Astrocyte of the spinal cord (primary cell): ENCODE measurements at places on chromosomes 3 and 15.

GRCh38 chr15:67172172-67172571, 82.3 kb downstream of the AAGAB start:
- no peak for DNase-seq

GRCh38 chr3:58198362-58198761, 12.4 kb downstream of the DNASE1L3 start:
- no peak for DNase-seq

DNA sequence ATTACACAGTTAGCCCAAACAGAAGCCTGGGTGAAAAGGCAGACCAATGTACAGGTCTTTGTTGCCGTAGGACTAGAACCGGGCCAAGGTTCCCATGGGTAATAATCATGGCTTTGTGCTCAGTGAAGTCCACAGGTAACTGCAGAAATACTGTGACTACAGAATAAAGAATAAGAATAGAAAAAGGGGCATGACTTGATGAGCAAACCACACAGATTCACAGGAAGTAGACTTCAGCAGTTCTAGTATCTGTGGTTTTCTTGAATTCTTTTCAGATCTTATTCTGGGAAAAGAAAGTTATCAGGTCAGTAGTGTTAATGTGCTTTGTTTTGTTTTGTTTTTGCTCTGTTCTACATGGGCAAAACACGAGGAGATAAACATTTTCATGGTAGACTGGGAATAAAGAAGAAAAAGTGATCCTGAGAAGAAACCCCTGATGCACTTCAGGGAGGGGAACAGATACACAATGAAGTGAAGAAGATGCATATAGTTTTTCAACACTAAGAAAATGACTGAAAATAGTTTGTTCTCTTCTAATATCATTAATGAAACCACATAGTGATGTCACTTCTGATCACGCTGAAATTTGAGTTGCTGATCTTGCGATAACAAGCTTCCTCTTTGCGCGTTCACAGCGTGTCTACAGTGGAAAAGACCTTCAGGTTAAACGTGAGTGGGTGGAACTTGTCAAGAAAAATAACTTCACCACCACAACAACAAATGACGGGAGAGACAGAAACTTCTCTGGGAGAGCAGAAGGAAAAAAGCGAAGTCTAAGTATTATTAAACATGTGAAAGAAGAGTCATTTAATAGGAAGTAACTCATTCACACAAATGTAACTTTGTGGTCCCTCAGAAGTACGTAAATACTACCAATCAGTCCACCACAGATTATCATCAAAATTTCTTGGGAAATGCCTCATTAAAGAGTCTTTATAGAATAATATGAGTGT, 315.8 kb upstream of the SATB1 start:
- no peak for DNase-seq

DNA sequence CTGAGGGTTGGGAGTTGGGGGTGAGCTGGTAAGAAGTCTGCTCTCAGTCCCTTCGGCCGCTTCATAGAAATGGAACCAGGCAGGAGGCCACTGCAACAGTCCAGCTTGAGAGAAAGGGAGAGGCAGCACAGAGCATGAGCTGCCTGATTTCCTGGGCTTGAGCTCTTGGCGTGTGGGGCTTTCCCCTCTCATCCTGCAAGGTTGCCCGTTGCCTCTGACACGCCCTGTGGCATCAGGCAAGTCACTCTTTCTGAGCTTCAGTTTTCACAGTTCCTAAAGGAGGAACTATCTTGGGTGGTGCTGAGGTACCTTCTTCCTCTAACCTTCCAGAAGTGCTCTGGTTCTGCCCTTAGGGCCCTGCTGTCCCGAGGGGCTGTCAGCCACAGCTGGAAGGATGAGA, 4.9 kb downstream of the MESP2 start:
- DNase-seq = no peak

DNA sequence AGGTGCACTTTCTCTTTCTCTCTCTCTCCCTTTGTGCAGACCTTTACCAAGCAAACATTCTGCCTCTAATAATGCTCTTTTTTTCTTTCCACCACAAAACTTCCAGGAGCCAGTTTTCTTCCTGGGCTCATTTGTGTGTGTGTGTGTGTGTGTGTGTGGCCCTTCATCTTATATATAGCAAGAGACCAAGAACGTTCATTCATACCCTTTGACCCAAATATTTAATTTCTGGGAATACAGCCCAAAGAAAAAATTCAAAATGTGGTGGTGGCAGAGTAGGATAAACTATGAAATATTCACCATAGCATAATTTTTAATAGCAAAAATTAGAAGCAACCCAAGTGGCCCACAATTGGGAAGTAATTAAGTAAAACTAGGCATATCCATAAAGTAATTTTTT, 398.9 kb downstream of the IGSF11 start:
- DNase-seq = no peak

GRCh38 chr3:55893045-55893664, 406.0 kb upstream of the WNT5A start:
- DNase-seq = peak; percentile 47

DNA sequence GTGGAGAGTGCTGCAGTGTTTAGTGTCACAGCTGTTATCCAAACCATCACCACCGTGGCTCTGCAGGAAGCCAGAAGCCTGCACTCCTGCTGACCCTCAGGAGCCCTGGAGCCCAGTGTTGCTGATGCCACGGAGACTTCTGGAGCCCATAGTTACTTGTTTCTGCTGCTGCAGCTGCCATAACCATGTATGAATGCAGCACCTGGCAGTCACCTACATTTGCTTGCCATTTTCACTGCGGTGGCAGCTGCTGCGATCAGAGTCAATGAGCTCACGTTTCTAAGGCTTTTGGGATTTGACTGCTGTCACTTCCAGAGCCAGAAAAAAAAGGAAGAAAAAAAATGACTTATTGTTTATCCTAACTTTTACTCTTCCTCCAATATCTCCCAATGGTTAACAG, 299.2 kb upstream of the THRB start:
- DNase-seq = no peak

- DNase-seq = no peak
Observed at GRCh38 chr3:19226479-19226878, 78.2 kb downstream of the KCNH8 start.

- no peak for DNase-seq
Observed at GRCh38 chr3:187734841-187735240, 10.4 kb downstream of the BCL6 start.

DNA sequence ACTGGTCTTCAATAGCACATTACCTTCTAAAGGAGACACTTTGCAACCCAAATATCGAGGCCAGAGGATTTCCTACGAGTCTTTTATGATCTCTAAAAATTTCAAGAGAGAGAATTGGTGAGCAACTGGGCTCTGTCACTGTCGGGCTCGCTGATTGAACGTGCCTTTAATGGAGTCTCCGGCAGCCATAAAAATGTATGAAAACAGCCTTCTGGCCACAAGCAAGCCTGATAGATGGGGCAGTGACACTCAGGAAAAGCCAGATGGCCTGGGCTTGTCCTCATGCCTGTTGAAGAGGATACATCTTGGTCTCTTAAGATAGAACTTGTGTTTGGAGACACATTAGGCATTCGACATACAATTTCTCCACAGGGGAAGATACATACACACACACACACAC, 419.5 kb upstream of the PROK2 start:
- no peak for DNase-seq

GRCh38 chr3:64414043-64414442, 188.8 kb upstream of the PRICKLE2 start:
- no peak for DNase-seq

GRCh38 chr3:11757929-11758328, 88.8 kb downstream of the TAMM41 start:
- DNase-seq = no peak

GRCh38 chr3:141111364-141112155, 60.4 kb downstream of the SPSB4 start:
- no peak for DNase-seq

DNA sequence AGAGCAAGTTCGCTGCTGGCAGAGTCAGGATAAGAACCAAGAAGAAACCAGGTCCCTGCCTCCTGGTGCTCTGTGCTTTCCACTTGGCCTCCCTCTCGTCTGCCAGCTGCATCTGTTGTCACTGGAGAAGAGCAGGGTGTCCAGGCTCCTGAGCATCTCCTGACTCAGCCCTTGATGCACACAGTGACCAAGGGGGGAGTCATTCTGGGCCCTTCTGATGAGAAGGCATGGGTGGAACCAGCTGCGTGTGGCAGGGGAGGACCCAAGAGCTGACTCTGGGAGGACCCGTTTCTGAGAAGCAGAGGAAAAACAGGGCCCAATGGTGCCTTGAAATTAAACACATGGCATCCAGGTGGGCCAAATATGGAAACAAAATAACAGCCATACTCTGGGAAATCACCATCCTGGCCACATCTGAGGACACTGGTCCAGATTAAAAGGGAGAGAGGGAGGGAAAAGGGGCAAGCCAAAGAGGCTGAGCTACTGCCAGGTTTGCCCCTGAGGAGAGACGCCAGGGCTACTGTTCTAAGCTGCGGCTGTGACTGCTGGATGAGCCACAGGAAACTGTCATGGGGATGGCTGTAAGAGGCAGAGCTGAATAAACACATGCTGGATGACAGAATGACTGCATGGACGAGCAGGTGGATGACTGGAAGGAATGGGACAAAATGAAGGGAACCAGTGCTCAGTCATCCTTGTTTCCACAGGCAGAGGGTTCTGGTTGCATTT, 58.1 kb upstream of the CA12 start:
- peak; percentile 7 for DNase-seq

- no peak for DNase-seq
Observed at GRCh38 chr3:150105886-150106612, 135.4 kb upstream of the PFN2 start.

DNA sequence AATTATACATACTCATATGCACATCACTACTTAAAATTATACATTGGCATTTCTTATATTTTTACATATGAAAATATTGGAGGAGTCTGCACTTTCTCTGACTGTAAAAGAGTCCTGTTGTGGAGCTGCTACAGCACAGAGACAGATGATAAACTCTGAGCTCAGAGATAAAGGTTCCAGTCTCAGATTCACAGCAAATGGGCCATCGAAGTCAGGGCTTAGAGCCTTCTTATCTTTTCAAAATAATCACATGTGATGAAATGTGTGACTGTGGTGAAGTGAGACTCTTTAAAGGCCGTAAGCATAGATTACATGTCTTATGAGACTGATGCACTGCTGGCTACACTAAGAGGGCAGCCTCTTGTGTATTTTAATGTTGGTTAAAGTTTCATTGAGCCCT, 187.5 kb upstream of the SYNPR start:
- no peak for DNase-seq

GRCh38 chr3:43758592-43759225, 68.0 kb downstream of the ABHD5 start:
- DNase-seq = no peak

DNA sequence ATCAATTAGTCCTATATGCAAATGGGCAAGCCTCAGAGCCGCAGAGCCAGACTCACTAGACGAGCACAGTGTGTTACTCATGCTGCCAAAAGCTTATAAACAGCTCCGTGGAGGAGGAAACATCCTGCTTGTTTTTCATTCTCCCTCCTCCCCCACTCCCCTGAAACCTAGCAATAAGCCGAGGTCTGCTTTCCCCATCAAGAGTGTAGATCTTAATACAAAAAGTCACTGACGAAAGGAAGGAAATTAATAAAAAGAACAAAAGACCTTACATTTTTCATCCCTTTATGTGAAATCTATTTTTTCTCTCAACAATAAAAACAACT, 88.5 kb downstream of the XXYLT1 start:
- peak; percentile 63 for DNase-seq

GRCh38 chr15:58703610-58704009, 45.9 kb downstream of the ADAM10 start:
- no peak for DNase-seq

GRCh38 chr15:34701536-34701935, 53.3 kb downstream of the GJD2 start:
- no peak for DNase-seq

GRCh38 chr3:127800508-127800907, 21.8 kb downstream of the MGLL start:
- peak; percentile 84 for DNase-seq

DNA sequence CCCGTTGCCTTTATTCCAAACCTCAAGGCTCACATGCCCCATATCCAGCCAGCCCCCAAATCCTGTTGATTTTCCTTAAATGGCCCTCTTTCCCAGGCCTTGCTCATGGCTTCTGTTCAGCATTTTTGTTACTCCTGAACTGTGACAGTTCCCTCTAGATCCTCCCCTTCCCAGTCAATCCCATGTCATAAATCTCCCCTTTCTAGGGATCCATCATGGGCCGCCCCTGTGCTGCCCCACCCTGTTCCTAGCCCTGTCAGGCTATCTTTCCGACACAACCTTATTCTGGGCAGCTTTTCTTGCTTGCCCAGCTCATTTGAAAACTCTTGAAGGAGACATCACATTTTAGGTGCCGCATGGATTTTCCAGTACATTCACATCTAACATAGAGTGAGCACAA, 84.8 kb downstream of the TLE3 start:
- no peak for DNase-seq

DNA sequence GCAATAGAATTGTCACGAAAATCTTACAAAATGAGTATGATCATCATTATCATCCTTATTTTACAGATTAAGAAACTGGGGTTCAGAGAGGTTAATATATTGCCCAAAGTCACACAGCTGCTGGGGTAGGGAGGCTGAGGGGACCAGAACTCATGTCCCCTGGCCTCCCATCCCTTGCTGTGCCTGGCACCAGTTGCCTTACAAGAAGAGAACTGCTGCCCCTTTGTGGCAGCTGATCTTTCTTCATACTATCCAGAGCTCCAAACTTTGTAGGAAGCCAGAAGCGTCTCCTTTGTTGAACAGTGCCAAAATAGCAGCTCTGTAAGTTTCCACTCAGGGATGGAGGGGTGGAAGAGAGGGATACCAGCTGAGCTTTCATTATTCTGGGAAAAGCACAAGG, 236.8 kb upstream of the TBC1D5 start:
- DNase-seq = no peak

GRCh38 chr15:71221417-71221816, 106.1 kb downstream of the THSD4 start:
- no peak for DNase-seq

DNA sequence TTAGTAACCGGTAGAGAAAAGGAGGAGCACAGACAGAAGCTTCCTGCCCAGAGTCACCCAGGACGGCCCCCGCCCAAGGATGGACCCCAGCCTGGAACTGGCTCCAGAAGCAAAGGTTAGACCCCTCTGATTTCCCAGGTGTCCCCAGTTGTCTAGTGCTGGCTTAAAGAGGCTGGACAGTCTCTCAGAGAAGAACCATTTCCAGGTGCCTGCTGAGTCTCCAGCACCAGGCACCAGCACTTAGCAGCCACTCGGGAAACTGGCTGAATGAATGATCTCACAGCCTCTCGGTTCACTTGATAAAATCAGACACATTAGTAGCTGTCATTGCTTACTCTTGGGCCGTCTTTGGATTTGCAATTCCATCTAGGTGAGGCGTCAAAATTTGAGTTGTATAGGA, 139.7 kb upstream of the HES1 start:
- DNase-seq = no peak

DNA sequence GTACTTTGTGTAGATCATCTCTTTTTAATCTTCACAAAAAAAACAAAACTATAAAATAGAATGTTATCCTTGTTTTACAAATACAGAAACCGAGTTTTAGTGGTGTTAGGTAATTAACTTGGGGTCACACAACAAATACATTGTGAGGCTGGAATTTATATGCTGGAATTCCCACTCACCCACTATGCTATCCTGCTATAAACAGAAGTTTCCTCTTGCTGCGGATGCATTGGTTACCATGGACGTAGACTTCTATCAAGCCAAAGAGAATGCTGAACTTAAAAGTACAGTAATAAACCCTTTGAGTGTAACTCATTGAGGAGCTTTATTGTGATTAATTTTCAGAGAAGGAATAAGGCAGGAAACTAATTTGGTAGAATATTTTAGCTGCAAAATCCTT, 9.2 kb downstream of the SNAP23 start:
- DNase-seq = no peak
